ENCODE measurements at places on chromosomes 12 and 14.

DNA sequence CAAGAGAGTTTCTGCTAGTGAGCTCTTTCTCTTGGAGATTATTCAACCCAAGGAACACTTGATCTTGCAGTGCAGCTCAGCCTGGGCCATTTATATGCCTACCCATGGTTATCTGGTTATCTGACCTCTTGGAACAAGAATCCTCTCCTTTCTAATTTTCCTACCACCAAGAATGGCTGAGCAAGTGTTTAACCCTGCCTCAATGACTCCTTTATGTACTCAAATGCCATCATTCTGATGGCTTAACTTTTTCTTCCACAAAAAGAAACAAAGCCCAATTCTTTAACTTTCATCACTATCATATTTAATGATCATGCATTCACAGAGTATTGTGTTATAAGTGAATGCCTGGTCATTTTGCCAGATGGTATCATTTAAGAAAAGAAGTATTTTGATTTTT is 67.8 kb downstream of the TMEM117 start:
- no peak for DNase-seq

GRCh38 chr12:26153421-26154154 is 28.8 kb upstream of the BHLHE41 start:
- no peak for DNase-seq

GRCh38 chr12:49644620-49644994 is 21.2 kb downstream of the PRPF40B start:
- DNase-seq: peak; percentile 64

GRCh38 chr12:108734200-108734906 is 3.0 kb upstream of the CORO1C start:
- DNase-seq: no peak

- DNase-seq: no peak
Observed at GRCh38 chr14:80959496-80959895, 4.1 kb downstream of the TSHR start.

DNA sequence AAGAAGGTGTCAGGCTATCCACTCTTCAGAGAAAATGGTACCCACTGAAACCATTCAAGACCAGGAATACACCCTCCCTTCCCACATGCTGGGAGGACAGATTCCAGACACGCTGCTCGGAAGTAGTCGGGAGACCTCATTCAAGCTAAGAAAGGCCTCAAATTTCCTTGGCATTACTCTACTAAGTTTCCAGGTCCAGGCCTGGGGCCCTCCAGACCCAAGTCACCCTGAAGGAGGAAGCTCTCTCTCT is 27.1 kb upstream of the RPLP0 start:
- DNase-seq: no peak

- DNase-seq: no peak
Observed at GRCh38 chr14:73238941-73239340, 1.6 kb downstream of the PAPLN start.

DNA sequence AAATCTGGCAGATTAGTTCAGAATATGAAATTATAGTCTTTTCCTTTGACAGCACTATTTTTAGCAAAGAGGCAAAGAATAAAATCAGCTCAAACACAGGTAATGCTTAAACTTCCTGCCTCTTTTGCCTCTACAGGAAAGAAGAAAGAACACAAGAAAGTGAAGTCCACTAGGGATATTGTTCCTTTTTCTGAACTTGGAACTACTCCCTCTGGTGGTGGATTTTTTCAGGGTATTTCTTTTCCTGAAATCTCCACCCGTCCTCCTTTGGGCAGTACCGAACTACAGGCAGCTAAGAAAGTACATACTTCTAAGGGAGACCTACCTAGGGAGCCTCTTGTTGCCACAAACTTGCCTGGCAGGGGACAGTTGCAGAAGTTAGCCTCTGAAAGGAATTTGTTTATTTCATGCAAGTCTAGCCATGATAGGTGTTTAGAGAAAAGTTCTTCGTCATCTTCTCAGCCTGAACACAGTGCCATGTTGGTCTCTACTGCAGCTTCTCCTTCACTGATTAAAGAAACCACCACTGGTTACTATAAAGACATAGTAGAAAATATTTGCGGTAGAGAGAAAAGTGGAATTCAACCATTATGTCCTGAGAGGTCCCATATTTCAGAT is 17.4 kb downstream of the TMPO start:
- no peak for DNase-seq

DNA sequence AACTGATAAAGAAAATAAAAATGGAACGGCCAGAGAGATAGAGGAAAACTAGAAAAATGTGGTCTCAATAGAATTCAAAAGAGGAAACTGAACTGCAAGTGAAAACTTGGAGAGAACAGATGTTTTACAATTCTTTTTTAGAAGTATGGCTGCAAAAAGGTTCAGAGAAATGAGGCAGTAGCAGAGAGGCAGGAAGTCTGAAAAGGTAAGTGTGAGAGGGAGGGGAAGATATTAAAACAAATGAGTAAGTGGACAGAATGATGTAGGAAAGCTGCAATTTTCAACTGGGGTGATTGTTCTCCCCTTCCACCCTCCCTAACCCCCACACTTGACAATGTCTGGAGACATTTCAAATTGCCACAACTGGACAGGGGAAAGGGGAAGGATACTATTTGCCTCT is 12.9 kb downstream of the BTBD7 start:
- no peak for DNase-seq

- DNase-seq: no peak
Observed at GRCh38 chr12:58174316-58174715, 232.9 kb downstream of the ATP23 start.

DNA sequence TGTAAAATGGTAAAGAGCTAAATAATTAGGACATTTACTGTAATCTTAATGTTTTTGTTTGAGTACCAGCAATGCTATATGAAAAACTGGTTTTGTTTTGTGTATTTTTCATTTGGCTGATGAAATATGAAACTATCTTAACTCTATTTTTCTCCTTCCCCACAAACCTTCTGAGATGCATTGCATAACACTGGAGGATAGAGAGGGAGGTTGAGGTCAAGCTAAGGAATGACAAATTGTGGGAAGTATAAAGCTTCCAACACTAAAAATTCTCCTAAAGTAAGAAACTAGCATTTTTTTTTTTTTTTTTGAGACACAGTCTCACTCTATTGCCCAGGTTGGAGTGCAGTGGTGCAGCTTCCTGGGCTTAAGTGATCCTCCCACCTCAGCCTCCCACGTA is 31.5 kb upstream of the SRP54 start:
- DNase-seq: no peak

DNA sequence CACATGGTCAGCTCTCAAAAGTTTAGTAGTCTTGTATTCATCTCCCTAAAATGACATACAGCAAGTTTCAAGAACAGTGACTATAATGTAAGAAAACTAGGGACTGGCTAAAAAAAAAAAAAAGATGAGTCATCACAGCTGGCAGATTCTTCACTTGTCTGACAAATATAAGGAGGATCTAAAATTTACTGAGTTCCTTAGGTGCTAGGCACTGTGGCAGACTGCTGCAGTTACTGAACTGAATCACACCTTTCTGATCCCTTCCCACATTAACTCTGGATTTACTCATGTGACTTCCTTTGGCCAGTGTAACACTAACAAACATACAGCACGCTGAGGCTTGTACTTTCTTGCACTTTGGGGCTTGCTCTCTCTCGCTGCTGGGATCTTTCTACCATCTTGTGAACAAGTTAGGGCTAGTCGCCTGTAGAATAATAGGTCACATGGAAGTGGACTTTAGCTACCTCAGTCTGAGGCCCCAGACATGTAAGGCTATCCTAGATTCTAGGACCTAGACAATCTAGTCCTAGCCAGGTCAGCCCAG is 32.1 kb downstream of the BAZ1A start:
- no peak for DNase-seq

GRCh38 chr12:19263672-19264071 is 134.1 kb downstream of the PLEKHA5 start:
- no peak for DNase-seq

- DNase-seq: no peak
Observed at GRCh38 chr14:21108791-21109190, 7.9 kb downstream of the TMEM253 start.

DNA sequence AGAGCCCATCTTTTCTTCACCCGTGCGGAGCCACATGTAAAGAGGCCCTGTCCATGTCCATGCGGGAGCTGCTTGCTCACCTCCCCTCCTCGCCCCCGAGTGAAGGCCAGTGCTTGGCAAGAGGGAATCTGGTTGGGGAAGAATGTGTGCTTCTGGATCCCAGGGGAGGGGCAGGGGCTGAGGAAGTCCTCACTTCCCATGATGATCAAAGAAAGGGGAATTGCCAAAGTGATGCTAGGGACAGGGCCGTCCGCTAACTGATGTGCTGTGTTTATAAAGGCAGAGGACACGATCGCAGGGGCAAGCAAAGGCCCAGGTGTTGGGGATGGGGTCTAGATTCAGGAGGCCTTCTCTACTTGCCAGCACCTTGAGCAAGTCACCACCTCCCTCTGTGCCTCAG is 137.4 kb upstream of the PRMT8 start:
- no peak for DNase-seq

- no peak for DNase-seq
Observed at GRCh38 chr14:89175881-89176799, 240.9 kb downstream of the FOXN3 start.

DNA sequence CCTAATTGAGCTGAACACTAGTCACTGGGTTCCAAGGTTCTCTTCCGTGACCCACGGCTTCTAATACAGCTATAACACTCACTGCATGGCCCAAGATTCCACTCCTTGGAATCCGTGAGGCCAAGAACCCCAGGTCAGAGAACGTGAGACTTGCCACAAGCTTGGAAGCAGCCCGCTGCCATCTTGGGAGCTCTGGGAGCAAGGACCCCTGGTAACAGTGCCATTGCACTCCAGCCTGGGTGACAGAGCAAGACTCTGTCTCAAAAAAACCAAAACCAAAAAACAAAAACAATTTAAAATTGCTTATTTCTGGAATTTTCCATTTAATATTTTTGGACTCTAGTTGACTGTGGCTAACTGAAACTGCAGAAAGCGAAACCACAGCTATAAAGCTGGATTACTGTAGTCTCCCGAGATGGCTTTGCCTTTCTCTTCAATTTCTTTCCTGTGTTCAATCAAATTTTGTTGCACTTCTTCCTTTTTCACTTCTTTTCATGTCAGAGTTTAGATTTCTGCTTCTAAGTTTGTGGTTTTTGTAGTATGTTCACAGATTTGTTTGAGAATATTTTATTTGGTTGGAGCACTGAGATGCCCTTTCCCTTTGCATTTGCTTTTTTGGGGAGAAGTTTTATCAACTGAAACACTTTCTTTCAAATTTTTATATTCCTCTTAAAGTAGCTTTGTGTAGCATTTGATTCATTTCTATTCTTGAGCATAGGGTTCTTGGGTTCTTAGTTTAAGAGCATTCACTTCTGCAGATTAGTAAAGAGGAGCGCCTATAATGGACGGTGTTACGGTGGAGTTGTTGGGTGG is 44.6 kb downstream of the DDHD1 start:
- no peak for DNase-seq

GRCh38 chr14:80781972-80782367 is 159.6 kb downstream of the CEP128 start:
- no peak for DNase-seq

All from stimulated activated CD4-positive, alpha-beta T cell treated with anti-CD3 and anti-CD28 coated beads, Interleukin-1b, Interleukin-23, amount 100 ng/mL, for 1 hour (primary cell).